Activated naive CD8-positive, alpha-beta T cell treated with anti-CD3 and anti-CD28 coated beads for 36 hours (primary cell): ENCODE measurements at places on chromosomes 16 and 17.

DNA sequence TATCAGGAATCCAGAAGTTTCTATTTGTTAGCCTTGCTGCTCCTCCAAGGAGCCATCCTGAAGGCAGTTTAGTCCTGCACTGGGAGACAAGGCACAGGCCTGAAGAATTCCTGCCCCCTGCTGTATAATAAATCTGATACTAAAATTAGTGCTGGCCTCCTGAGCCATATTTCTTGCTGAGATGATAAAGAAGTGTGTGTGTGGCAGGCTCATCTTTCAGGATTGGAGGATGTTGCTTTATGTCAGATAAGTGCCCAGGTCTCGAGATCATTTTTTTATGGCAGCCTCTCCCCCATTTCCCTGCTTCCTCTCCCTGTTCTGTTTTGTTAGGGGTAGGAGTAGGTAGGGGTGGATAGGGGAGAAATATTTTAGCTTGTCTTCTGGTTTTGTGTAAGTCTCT is 26.0 kb downstream of the MSI2 start:
- H3K27ac ChIP-seq, result no peak overlapping the region
- peaks cover 77% of the 10 kb centered on the region for H3K4me1 ChIP-seq
- peaks cover 36% of the 10 kb centered on the region for H3K36me3 ChIP-seq
- no peak for DNase-seq
- H3K27me3 ChIP-seq, result no peaks in the 10 kb centered on the region

DNA sequence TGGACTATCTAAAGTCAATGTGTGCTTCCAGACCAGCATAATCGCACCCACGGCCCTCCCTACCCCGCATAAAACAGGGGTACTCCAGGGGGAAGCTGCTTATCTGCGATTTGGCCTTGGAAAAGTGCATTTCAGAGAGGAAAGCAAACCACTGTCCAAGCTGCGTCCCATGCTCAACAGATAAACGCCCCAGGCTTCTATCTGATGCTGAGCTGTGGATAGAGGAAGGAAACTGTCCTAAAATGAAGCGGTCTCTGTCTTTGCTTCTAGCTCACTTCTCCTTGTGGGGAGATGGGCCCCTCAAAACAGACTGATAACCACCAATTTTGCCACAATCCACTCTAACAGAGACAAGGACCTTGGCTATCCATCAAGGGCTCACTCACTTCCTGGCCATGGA is 160.5 kb upstream of the TNRC6C start:
- H3K36me3 ChIP-seq, result no peaks in the 10 kb centered on the region
- H3K4me3 ChIP-seq, result no peak overlapping the region
- DNase-seq, result no peak
- H3K4me1 ChIP-seq, result no peaks in the 10 kb centered on the region
- H3K27me3 ChIP-seq, result peaks cover 8% of the 10 kb centered on the region

- no peak overlapping the region for H3K4me3 ChIP-seq
- no peak for DNase-seq
- peaks cover 18% of the 10 kb centered on the region for H3K36me3 ChIP-seq
- H3K27ac ChIP-seq, result peak overlapping the region; percentile 17
- H3K4me1 ChIP-seq, result peaks cover 28% of the 10 kb centered on the region
These were observed 9.0 kb downstream of the DYNLL2 start for GRCh38 chr17:58092101-58092796.

GRCh38 chr17:4440690-4441686 is 7.2 kb downstream of the SPNS3 start:
- no peak overlapping the region for H3K27ac ChIP-seq
- no peak for DNase-seq
- H3K4me3 ChIP-seq, result no peak overlapping the region
- peaks cover 8% of the 10 kb centered on the region for H3K4me1 ChIP-seq

DNA sequence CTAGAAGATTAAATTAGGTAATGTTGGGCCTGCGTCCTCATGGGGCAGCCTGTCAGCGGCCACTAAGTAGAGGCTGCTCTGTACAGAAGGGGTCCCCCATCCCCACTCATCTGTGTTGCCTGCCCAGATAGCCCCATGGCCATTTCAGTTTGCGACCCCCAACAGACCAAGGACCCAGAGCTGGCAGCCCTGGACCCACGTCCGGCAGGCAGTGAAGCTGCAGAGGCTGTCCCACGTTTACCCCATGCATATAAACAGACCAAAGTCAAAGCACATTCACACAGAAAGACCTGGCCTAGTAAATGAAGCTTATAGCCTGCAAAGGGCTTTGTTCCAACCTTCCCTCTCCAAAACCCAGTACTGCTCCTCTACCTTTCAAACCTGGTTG is 4.6 kb downstream of the PDF start:
- H3K4me3 ChIP-seq, result peak overlapping the region; percentile 36
- DNase-seq, result no peak
- no peaks in the 10 kb centered on the region for H3K27me3 ChIP-seq
- H3K36me3 ChIP-seq, result peaks cover 58% of the 10 kb centered on the region
- H3K4me1 ChIP-seq, result peaks cover 45% of the 10 kb centered on the region
- no peak overlapping the region for H3K27ac ChIP-seq

DNA sequence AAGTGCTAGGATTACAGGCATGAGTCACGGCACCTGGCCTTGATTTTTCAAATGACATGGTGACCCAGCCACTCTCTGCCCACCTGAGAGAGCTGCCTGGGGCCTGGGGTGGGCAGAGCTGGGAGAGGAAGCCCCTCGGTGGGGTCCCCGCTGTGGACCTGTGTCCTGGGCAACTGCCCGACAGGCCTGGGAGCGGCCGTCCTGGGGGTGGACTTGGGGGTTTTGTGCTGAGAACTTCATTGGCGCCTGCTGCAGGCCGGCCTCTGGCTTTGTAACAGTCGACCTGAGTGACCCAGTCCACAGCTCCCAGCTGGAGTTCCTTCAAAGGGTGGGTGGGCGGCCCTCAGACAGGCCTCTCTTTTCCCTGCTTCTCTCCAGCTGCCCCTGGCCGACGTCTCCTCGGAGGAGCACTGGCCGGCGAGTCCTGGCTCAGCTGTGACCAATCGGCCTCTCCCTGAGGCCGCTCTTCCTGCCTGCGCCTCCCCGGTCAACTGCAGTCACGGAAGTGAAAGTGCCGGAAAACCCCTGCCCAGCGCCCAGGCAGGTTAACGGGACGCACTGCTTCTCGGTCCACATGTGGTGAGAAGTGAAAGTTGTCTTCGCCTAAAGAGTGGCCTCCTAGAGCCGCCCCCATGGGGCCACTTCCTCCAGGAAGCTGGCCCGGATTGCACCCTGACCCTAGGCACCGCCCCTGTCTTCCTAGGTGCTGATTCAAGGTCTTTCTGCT is 5.5 kb downstream of the CBFA2T3 start:
- no peak overlapping the region for H3K27ac ChIP-seq
- H3K4me1 ChIP-seq, result peaks cover 3% of the 10 kb centered on the region
- H3K36me3 ChIP-seq, result no peaks in the 10 kb centered on the region

- no peak for DNase-seq
- H3K4me1 ChIP-seq, result no peaks in the 10 kb centered on the region
- no peak overlapping the region for H3K4me3 ChIP-seq
These were observed 608.6 kb upstream of the GOT2 start for GRCh38 chr16:59342669-59343068.

GRCh38 chr17:73508057-73508930 is 136.0 kb downstream of the SDK2 start:
- no peak overlapping the region for H3K4me3 ChIP-seq
- H3K27ac ChIP-seq, result no peak overlapping the region
- no peaks in the 10 kb centered on the region for H3K27me3 ChIP-seq
- no peak for DNase-seq
- peaks cover 5% of the 10 kb centered on the region for H3K36me3 ChIP-seq

DNA sequence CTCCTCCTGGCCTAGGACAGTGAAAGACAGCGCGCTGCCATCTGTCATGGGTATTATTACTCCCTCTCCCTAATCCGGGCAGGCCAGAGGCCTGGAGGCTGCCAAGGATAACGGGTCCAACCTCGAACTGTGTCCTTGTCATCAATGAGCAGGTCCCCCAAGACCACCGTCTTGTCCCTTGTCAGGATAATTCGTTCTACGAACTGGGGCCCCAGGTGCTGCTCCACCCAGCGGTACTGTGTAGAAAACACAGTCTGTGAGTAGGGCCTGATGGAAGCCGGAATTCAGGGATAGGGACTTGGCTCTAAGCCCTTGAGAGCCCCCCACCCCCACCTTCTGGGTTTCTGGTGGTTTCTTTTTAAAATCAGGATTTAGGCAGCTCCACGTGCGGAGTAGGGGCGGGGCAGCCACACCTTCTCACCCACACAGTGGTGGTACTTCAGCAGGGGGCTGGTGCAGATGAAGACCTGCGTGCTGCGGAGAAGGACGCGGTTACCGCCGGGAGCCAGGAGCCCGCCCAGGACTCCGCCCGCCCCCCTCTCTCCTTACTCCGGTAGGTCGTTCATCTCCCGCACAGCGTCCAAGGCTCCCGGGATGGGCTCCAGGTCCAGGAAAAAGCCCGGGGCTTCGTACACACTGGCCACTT is 787 bp downstream of the NT5C start:
- peaks cover 11% of the 10 kb centered on the region for H3K36me3 ChIP-seq
- peaks cover 19% of the 10 kb centered on the region for H3K4me1 ChIP-seq
- H3K27me3 ChIP-seq, result no peaks in the 10 kb centered on the region

DNA sequence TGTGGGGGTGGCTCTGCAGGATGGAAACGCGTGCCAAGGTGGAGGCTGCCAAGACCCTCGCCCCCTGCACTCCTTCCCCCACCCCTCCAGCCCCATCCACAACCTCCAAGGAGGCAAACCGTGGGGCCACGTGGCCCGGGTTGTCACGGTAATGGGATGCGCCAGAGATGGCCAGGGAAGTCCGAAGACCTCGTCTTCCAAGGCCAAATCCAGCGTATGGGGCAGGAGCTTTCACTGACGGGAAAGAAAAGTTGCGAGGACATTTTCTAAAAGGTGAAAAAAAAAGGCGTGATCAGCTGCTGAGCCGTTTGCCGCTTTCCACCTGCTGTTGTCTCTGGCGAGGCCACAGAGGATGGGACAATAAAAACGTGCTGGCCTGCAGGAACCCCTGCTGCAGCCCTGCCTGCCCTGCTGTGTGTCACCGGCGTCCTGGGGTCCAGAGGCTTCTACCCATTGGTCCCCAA is 28.3 kb upstream of the GSE1 start:
- H3K36me3 ChIP-seq, result peaks cover 3% of the 10 kb centered on the region
- H3K27me3 ChIP-seq, result no peaks in the 10 kb centered on the region
- H3K4me1 ChIP-seq, result peaks cover 22% of the 10 kb centered on the region
- no peak for DNase-seq
- no peak overlapping the region for H3K27ac ChIP-seq

DNA sequence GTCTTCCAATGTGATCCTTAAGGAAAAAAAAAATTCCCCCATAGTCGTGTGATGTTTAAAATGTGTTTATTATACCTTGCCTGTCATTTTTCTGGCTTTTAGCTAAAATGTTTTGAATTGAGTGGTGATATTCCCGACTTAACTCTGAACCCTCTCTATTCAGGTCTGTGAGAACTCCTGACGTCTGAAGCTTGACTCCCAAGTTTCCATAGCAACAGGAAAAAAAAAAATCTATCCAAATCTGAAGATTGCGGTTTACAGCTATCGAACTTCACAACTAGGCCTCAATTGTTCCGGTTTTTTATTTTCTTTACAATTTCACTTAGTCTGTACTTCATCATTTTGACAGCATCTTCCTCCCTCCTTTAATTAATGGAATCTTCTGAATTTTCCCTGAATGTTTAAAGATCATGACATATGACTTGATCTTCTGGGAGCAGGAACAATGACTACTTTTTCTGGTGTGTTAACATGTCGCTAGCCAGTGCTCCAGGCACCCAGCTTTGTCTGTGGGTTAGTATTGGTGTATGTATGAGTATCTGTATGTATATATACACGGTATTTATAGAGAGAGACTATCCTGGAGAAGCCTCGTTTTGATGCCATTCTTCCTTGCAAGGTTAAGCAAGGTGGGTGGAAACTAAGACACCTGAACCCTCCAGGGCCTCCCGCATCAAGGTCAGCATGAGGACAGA is 12.8 kb upstream of the HSBP1 start:
- no peaks in the 10 kb centered on the region for H3K36me3 ChIP-seq
- peaks cover 31% of the 10 kb centered on the region for H3K27me3 ChIP-seq
- peaks cover 8% of the 10 kb centered on the region for H3K4me1 ChIP-seq

- H3K4me1 ChIP-seq, result peaks cover 5% of the 10 kb centered on the region
- no peak overlapping the region for H3K27ac ChIP-seq
- H3K4me3 ChIP-seq, result no peak overlapping the region
- H3K27me3 ChIP-seq, result peaks cover 28% of the 10 kb centered on the region
These were observed 9.3 kb upstream of the ZC3H18 start for GRCh38 chr16:88560714-88561484.

- H3K4me3 ChIP-seq, result no peak overlapping the region
- H3K36me3 ChIP-seq, result peaks cover 11% of the 10 kb centered on the region
- peaks cover 14% of the 10 kb centered on the region for H3K4me1 ChIP-seq
- no peaks in the 10 kb centered on the region for H3K27me3 ChIP-seq
These were observed 435.5 kb downstream of the MAF start for GRCh38 chr16:79165079-79165478.

DNA sequence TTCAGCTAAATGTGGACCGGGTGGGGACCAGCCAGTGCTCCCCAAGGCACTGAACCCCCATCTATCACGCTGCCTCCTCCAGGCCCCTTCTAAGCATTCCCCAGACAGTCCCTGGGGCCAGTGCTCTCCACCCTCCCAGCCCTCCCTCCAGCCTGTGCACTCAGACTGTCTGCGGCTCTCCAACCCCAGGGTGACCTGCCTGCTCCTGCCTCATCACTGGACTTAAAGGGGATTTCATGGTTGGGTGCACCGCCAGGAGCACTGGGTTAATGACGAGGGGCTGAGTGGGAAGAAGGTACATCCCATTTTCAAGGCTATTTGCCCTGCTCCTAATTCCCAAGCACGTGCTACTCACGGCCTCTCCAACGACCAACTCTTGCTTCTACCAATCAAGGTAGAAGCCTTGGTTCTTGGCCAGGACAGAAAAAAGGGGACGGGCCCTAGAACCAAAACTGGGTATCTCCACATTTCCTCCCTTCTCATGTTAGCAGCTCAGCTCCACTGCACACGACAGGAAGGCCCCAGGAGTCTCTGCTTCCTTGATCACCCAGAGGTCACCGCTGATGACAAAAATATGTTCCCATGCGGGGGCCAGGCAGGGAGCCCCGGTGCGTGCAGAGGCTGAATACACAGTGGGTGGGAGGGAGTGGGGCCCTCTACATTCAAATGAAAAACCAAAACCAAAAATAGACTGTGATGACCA is 3.5 kb upstream of the ABR start:
- no peak overlapping the region for H3K27ac ChIP-seq
- H3K4me1 ChIP-seq, result peaks cover 7% of the 10 kb centered on the region
- H3K36me3 ChIP-seq, result no peaks in the 10 kb centered on the region
- peaks cover 4% of the 10 kb centered on the region for H3K27me3 ChIP-seq

DNA sequence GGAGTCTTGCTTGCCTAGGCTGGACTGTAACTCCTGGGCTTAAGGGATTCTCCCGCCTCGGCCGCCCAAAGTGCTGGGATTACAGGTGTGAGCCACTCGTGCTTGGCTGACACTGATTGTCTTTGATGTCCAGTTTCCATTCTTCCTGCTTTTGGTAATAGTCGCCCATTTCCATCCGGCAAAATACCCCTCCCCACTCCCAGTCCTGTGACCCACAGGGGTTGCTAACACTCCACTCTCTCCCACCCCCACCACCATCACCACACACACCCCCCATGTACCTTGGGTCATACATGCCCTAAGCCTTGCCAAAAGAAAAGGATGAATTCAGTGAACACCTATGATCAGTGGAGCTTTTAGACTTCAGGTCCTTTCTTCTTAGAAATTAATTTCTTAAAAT is 52.8 kb upstream of the MYH10 start:
- H3K4me1 ChIP-seq, result no peaks in the 10 kb centered on the region
- H3K27me3 ChIP-seq, result peaks cover 14% of the 10 kb centered on the region
- no peak overlapping the region for H3K4me3 ChIP-seq

GRCh38 chr16:61792194-61792909 is 243.9 kb downstream of the CDH8 start:
- no peaks in the 10 kb centered on the region for H3K27me3 ChIP-seq
- no peak overlapping the region for H3K4me3 ChIP-seq
- no peak overlapping the region for H3K27ac ChIP-seq
- no peak for DNase-seq
- H3K4me1 ChIP-seq, result no peaks in the 10 kb centered on the region

GRCh38 chr17:58276423-58276822 is 4.3 kb downstream of the MPO start:
- no peaks in the 10 kb centered on the region for H3K36me3 ChIP-seq
- H3K4me3 ChIP-seq, result no peak overlapping the region
- DNase-seq, result no peak
- H3K27me3 ChIP-seq, result peaks cover 33% of the 10 kb centered on the region
- no peak overlapping the region for H3K27ac ChIP-seq
